Stimulated activated CD8-positive, alpha-beta memory T cell treated with anti-CD3 and anti-CD28 coated beads, Interleukin-7, amount 100 ng/mL, for 1 hour (primary cell): ENCODE measurements at places on chromosomes 3 and 15.

- no peak for DNase-seq
Measured at GRCh38 chr3:80052271-80052670, 284.5 kb upstream of the ROBO1 start.

GRCh38 chr3:127796831-127797150 is 25.5 kb downstream of the MGLL start:
- DNase-seq, result no peak

DNA sequence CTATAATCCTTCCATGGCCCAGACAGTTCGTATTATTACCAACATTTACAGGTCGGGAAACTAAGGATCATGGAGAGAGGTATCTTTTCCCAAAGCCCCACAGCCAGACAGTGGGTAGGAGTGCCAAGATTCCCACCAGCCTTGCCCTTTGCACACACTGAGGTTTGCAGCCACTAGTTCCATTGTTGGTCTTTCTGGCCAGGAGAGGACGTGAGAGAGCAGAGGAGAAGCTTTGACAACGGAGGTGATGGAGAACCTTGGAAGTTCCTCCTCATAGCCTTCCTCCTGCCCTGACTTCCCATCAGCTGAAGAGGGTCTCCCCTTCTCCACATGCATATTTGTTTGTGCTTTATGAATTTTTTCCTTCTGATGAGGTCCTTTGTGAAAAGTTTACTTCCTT is 50.5 kb upstream of the PLCL2 start:
- DNase-seq, result no peak

- no peak for DNase-seq
Measured at GRCh38 chr3:48655606-48656005, 7.1 kb downstream of the CELSR3 start.

- no peak for DNase-seq
Measured at GRCh38 chr3:46409739-46410489, 2.9 kb downstream of the CCRL2 start.

DNA sequence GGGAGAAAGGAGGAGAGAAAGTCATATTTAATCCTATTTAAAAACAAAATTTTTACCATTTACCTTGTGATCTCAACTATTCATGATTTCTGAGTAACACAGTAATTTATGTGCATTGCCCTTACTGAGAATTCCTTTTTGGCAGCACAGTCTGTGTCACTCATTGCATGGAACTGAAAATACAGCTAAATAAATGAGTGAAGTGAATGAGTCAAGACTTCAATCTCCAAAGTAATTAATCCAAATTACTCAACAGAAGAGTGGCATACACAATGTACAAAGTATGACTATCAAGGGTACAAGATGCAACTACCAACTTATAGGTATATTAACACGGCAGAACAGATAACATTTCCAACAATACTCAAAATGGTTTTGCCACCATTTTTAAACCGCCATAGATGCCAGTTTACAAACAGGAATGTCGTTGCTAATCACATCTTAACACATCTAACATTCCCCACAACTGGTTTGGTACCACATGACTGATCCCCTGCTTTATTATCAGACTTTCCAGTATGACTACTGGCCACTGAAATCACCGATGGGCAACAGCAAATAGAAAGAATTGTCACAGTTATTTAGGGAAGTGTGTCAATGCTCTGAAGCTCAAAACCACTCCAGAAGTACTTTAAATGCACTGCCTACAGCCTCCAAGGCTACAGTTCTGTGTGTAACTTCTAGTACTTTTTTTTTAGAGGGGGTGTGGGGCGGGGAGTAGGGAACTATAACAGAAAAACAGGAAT is 410.4 kb downstream of the SHQ1 start:
- DNase-seq, result no peak

DNA sequence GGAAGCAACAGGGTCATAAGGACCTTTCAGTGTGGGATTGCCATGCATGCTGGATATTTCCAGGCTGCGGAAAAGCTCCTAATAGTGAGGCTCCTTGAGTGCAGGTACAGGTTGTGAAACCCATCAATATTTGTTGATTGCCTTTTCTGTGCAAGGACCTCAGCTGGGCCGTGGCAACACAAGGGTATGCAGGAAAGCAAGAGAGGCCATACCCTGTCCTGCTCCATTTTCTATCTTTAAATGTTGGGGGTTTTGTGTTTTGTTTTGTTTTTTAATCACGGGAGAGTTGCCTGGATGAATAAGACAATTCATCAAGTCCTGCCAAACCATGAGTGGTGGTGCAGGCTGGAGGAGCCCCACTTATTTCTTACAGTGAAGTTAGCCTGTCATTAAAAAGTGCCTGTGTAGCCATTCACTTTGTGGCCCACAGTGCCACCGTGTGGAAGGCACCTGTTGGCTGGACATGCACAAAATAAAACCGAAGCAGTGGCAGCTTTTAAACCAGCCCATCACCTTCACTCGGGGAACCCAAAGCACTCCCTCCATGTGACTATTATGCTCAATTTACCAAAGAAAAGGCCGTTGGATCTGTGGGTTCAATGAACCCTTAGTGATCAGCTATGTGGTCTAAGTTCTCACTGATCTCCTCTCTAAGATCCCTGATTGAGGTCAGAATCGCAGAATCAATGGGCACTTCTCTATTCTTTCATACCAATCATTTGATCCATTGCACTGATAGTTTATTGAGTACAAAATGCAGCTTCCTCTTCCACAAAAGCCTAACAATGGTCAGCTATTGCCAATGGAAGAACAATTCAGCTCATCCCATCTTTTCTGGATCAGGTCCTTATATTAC is 42.2 kb downstream of the CLDN18 start:
- DNase-seq, result no peak

DNA sequence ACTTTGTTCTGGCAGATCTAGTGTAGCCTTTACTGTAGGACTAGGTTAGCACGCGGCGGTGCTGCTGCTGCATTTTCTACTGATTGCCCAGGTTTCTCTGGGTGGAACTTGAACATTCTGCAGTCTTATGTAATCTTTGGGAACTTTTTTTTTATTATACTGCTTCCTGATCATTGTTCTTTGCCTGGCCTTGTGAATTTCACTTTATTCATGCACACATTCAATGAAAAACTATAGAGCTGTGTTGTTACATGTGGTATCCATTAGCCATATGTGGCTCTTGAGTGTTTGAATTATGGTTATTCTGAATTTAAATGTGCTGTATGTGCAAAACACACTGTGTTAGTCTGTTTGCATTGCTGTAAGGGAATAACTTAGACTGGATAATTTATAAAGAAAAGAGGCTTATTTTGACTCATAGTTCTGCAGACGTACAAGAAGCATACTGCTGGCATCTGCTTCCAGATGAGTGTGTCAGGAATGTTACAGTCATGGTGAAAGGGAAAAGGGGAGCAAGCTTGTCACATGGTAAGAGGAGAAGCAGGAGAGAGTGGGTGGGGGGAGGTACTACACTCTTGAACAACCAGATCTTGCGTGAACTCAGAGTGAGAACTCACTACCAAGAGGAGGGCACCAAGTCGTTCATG is 26.5 kb downstream of the MEF2A start:
- no peak for DNase-seq

DNA sequence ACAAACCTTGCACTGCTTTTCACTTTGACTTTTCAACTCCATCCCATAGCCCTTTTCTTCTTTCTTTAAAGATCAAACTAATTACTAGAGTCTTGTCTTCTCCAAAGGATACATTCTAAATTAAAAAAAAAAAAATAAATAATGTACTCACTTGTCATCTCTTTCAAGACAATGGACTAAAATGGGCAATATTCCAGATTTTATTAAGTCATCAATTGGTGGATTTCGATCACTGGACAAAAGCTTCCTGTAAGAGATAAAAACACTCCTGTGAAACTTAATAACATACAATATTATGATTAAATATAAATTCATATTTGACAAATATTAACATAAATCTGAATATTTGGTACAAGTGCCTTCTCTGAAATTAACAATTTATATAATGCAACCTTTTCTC is 34.1 kb downstream of the KPNA4 start:
- DNase-seq, result no peak

- DNase-seq, result no peak
Measured at GRCh38 chr3:168998792-168999191, 664.7 kb downstream of the MECOM start.

- DNase-seq, result no peak
Measured at GRCh38 chr3:190556351-190556750, 42.5 kb downstream of the IL1RAP start.

DNA sequence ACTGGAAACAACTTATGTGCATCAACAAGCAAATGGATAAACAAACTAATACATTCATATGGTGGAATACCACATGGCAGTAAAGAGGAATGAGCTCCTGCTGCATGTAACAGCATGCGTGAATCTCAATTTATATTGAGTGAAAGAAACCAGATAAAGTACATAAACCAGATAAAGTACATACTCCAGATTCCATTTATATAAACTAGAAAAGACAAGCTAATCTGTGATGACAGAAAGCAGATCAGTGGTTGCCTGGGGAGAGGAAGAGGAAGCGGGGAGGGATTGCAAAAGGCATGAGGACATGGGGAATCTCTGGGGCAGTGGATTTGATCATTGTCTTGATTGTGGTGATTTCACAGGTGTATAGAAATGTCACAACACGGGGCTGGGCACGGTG is 34.2 kb downstream of the LIMD1 start:
- no peak for DNase-seq

GRCh38 chr15:90190606-90191343 is 10.4 kb upstream of the SEMA4B start:
- no peak for DNase-seq

- no peak for DNase-seq
Measured at GRCh38 chr3:156626104-156626503, 48.3 kb upstream of the TIPARP start.

DNA sequence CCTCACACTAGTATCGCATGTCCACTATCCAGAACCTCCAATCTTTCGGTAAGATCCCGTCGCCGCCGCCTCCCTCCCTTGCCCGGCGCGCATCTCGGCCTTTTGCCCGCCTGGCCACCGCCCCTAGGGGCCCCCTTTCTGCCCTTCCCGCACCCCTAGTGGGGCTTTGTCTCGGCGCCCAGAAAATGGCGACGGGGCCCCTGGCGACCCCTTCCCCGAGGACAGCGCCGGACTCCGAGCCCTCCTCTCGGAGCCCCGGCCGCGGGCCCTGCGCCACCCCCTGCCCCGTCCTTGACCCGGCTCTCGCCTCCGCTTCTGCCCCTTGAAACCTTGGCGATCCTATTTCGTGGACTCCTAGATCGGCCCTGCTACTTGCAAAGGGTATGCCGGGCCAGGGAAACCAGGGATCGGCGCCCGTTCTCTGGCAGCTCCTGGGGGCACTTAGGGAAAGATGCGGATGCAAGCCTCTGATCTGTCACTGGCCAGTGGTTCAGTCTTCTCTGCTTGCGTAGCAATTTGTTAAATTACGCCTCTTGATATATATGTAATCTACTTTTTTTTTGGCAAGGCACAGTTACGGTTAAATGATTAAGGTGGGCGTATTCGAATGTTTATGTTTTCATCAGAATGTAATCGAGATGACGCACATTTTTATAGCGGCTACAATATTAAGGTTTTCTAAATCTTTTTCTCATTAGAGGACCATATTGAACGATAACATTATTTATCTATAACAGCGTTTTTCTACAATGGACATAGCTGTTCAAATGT is 603 bp downstream of the EIF1B start:
- DNase-seq, result no peak

DNA sequence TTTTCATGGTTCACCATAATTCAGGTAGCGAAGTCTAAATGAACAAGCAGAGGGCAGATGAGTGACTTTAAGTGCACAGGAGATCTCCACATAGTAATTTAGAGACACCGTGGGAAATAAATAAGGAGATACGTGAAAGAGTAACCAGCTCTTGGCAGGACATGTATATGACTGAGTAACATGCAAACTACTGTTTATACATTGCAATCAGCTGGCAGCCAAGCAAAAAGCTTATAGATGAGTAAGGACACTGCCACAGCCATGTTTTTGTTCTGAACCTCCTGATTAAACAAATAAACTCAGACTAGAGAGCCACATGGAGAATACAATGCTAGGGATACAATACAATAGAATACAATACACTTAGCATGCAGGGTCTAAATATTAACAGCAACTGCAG is 252.4 kb downstream of the FHIT start:
- no peak for DNase-seq

DNA sequence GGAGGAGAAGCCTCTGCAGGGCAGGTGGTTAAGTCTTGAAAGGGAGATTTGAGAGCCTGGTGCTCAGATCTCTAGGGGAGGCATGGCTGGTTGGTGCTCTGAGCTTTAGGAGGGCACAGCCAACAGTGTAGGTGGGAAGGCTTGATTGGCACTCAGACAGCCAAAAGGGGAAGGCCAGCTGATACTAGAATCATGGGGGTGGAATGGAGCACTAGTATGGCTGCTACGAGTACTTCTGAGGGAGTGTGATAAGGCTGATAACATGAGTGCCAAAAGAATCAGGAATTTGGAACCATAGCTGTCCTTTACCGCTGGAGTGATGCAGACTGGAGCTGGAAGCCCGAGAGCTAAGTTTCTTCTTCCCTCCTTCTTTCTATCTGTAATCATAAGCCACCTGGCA is 184.6 kb upstream of the TBC1D5 start:
- no peak for DNase-seq

DNA sequence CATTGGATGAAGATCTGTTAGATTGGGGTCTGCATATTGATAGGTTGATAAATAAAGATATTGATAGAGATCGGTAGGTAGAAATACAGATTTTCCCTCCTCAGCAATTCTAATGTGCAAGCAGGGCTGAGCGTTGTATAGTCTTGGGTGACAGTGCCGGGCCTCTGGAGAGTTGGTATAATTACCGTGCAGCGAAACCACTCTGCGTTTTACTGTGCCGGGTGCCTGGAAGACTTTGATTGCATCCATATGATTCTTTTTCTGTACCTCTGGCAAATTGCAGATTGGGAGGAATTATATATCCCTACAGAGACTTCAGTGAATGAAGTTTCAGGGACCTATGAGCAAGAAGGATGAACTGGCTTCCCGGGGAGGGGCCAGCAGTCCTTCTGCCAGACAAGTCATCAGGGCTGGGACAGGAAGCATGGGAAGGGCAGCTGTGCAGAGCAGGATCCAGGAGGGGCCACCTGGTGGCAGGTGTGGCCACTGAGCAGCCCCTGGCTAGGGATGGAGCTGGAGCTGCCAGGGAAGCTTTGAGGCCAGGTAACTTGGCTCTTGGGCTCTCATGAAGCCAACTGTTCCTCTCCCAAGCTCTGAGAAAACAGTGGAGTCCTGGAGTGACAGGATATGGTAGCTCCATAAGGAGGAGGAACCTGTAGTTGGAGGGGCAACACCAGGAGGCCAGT is 132.5 kb downstream of the APBA2 start:
- no peak for DNase-seq

DNA sequence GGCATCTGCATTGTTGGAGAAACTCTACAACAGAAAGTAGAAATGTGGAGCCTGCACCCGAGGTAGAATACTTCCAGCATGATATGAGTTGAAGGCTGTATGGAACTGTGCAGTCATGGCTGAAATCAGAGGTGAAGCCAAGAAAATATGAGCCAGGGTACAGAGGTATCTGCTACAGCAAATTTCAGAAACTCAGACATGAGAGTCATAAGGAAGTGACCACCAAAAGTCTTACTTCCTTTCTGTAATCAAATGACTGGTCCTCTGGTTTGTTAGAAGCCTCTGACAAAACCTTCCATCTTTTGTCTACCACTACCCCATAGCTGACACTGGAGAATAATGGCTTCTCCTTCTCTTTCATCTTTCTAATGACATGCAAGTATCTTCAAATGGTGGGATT is 159.4 kb downstream of the TMEM108 start:
- DNase-seq, result no peak
